ENCODE measurements at places on chromosomes 4 and X.

GRCh38 chrX:10619425-10620046 is 849 bp downstream of the MID1 start:
- no peak for DNase-seq

- no peak for DNase-seq
These were observed 88.8 kb upstream of the CCDC160 start for GRCh38 chrX:134148172-134148692.

DNA sequence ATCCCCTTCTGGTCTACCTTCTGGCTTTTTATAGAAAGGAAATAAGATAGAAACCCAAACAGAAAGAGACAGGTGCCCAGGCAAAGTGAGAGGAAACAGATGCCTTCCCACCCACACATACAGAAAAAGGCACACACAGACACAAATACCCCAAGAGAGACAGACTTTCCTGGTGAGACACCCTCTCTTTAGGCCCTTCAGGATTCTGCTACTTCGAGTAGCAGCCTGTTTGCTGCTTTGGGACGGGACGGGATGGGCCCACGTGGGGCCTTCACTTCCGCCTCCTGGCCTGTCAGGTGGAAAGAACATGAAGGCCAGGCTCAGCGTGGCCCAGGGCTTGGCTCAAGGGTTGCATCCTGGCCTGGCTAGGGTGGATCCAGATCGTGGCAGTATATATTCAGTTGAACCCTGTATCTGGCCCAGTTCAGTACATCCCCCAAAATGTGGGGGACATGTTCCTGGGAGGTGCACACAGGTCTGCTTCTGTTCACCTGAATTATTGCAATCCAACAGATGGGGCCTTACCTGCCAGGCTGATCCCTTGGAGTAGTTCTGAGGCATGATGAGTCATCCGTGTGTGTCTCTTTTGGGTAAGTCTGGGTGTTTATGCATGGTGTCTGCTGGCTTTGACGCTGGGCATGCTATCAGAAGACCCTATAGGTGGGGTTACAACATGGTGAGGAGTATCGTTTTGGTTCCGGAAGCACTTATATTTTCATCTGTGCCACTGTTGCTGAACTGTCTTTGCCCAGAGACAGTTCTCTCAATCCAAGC is 2.4 kb downstream of the ZNF275 start:
- DNase-seq: no peak

- DNase-seq: no peak
These were observed 23.0 kb upstream of the BCORL1 start for GRCh38 chrX:129959493-129959832.

DNA sequence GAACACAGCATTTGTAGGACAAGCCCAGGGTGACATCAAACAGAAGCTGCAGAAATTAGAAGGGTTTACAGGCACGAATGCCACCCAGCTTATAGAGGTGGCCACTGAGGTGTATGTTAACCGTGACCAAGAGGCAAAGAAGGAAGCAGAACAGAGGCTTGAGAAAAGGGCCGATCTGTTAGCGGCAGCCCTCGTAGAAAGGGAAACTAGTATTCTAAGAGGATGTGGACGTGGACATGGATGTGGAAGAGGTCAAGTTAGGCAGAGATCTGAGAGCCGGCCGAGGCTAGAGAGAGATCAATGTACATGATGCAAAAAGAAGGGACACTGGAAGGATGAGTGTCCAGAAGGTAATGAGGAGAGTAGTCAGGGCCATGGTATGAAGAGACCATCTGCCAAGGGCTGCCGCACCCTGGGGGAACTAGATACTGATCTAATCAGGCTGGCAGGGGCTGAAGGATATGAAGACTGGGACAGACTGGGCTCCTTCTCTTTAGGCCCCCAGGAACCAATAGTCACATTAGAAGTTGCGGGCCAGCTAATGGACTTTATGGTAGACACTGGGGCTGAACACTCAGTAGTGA is 27.5 kb downstream of the LIAS start:
- DNase-seq: no peak

DNA sequence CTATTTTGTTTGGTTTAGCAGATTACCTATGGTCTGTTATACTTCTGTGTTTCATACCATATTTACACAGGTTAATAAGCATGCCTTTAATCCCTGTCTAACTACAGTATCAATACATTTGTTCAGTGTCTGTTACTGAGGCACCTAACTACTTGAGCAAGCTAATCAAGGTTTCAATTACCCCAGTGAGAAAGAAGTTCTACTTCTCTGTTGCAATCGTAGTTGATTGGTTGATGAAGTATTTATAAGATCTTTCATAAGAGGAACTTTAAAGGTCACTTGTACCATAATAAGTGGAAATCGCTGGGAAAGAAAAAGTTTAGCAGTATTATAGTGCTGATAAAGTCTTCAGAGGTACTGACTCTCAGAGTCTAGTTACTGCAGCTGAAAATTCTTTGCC is 490.6 kb downstream of the RPA4 start:
- DNase-seq: no peak

DNA sequence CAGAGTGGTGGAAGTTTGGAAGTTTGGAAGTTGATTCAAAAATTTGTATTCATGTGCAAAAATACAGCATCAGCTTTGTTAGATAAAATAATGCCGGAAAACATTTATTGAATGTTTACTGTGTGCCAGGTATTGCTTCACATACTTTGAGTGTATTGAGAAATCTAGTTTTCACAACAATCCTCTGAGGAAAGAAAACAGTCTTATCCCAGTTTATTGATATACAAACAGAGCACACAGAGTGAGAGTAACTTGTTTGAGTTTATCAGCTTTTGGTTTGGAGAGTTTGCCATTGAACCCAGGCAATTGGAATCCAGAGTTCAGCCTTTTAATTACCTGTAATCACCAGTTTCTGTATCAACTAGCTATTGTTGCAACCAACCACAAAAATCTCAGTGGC is 127.2 kb upstream of the RPS6KA3 start:
- no peak for DNase-seq

DNA sequence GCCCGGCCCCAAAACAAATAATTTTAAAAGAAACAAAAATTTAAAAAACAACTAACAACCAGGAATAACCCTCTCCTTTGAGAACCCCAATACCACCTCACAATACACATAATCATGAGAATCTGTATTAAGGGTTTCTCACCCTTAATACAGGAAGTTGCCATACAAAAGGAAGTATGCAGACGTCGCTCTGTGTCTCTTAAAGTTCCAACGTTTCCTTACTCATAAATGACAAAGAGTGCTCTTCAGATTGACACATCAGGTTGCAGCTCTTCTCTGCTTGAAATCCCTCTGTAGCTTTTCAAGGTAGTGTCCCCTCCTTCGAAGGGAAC is 73.9 kb upstream of the IRF2 start:
- DNase-seq: no peak

DNA sequence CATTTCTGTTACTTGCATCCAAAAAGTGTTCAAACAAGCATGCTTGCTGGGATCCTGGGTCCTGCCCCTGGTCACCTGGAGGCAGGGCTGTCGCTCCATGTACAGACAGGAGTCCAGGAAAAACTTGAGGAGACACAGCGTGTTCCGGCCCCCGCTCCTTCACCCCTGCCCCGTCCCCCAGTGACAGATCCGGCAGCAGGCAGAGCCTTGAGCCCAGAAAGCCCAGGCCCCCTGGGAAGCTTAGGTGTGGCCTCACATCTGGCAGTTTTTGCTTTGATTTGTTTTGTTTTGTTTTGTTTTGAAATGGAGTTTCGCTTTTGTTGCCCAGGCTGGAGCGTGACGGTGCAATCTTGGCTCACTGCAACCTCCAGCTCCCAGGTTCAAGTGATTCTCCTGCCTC is 67.0 kb downstream of the TRMT44 start:
- DNase-seq: no peak

DNA sequence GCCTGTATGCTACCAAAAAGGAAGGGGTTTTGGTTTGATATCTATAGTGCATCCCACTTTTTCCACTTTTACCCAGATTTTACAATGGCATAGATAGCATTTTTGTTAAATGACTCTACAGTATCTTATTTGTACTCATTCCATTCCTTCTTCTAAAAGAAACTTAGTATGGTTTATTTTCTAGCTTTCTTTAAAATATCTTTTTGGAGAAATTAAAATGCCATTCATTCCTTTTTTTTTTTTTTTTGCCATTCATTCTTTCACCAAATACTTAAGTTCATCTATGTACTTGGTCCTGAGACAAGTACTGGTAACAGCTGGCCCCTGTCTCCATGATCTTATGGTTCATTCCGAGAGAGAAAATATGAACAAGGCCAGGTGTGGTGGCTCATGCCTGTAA is 49.1 kb downstream of the MID1 start:
- no peak for DNase-seq

DNA sequence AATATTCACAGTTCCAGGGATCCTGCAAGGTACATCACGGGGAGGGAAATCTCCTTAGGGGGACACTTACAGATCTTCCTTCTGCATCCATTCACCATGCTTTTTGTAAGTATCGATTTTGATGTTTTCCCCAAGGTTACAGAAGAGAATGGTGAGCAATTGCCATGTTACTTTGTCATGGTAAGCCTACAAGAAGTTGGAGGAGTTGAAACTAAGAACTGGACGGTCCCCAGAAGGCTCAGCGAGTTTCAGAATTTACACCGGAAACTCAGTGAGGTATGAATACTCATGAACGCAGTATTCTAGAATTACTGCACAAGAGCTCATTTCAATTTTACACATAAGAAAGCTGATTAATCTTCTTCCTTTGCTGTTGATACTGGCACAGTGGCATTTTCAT is 53.9 kb downstream of the LRP2BP start:
- no peak for DNase-seq

DNA sequence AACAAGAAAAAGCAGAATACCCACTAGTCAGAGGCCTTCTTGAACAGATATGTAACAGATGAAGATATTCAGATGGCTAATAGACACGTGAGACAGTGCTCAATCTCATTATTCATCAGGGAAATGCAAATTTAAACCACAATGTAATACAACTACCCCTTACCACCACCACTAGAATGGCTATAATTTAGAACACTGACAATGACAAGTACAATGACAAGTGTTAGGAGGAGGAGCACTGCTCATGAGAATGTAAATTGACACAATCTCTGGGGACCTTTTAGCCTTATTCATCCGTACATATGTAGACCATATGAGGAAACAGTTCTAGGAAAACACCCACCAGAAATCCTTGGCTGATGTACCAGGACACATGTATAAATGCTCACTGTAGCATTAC is 13.1 kb downstream of the ZNF81 start:
- DNase-seq: no peak

DNA sequence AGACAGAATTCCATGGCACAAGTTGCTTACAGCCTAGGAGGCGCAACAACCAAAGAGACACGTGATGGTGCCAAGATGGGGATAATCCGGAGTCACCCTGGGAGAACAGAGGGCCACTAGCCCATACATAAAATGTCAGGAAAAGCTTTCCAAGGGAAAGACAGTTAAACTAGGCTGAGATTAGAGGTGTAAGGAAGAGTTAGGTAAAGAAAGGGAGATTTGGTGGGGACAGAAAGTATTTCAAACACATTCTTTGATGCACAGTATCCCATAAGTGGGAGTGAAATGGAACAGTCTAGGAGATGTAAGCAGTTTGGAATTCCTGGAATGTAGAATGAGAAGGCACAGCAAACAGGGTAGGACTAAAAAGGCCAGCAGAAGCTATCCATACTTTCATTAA is 860.9 kb upstream of the LCORL start:
- no peak for DNase-seq

- no peak for DNase-seq
These were observed 24.4 kb upstream of the PLAC8 start for GRCh38 chr4:83138946-83139345.

DNA sequence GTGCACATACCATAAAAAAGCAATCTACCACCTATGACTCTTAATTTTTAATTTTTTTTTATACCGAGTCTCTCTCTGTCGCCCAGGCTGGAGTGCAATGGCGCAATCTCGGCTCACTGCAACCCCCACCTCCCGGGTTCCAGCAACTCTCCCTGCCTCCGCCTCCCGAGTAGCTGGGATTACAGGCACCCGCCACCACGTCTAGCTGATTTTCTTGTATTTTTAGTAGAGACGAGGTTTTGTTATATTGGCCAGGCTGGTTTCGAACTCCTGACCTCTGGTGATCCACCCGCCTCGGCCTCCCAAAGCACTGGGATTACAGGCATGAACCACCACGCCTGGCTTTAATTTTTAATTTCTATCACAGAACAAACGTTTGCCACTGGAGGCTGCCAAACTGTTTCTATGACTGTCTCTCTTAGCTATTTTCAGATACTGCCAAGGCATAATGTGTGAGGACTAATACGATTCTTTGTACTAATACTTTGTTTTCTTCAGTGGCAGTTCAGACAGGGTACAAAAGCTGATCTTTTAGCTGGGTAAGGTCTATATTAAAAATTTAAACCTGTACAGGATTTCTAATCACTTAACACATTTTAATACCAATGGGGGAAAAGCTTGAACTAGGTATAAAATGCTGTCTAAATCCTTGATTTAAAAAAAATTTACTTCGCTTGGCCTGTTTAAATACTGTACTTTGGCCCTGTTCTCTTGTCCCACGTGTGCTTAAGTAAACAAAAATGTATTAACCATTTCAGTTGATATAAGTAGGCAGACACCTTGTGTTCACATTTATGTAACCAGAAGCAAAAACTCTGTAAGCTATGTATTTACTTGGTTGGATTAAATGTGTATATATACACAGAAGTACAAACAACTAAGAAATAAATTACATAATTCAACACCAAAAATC is 2.3 kb downstream of the PGRMC2 start:
- DNase-seq: no peak

- no peak for DNase-seq
These were observed 54.1 kb upstream of the TMEM33 start for GRCh38 chr4:41880840-41881831.

DNA sequence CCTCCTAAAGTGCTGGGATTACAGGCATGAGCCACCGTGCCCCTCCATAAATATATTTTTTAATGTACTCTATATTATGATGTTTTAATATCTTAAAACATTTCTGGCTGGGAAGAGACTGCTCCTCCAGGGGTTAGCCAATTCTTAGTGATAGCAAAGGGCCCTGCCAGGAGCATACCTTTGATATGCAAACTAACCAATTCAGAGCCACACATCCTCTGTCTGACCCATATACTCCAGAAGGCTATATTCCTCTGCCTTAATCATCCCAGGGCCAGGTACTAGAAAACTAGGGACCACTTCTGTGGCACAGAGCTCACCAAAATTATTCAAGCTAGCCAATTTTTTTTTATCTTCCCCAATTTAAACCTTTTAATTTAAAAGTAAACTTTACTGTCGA is 43.6 kb upstream of the BEX4 start:
- no peak for DNase-seq

- no peak for DNase-seq
These were observed 37.4 kb downstream of the GPR143 start for GRCh38 chrX:9728261-9728660.

GRCh38 chr4:148955564-148956297 is 513.5 kb upstream of the NR3C2 start:
- DNase-seq: no peak

DNA sequence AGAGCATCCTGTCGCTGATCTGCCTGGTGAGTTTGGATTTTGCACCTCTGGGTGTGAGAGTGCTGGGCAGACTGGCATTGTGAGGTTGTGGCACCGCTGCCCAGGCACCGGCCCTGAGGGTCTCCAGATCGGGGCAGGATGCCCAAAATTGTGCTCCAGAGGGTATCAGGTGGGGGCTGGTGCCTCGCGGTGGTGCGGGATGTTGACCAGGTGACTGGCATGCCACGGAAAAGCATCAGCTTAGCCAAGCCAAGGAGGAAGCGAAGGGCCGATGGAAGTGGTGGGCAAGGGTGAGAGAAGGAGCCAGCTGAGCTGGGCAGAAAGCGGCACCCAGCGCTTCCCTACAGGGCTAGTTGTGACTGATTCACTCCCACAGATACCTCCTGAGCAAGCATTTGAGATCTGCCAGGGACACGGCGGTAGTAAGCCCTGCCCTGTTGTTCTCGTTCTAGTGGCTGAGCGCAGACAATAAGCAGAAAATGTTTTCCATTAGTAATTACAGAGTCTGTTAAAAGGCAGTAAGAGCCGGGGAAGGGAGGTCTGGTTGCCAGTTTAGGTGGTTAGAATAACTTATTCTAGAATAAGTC is 809 bp downstream of the ZFP92 start:
- no peak for DNase-seq

Measured in stimulated activated CD4-positive, alpha-beta T cell treated with anti-CD3 and anti-CD28 coated beads, Interleukin-15, amount 100 ng/mL, for 1 hour (primary cell).